ENCODE measurements at places on chromosomes 12 and 14.

GRCh38 chr14:85319101-85319500 lies 210.8 kb upstream of the FLRT2 start:
- no peak for DNase-seq

DNA sequence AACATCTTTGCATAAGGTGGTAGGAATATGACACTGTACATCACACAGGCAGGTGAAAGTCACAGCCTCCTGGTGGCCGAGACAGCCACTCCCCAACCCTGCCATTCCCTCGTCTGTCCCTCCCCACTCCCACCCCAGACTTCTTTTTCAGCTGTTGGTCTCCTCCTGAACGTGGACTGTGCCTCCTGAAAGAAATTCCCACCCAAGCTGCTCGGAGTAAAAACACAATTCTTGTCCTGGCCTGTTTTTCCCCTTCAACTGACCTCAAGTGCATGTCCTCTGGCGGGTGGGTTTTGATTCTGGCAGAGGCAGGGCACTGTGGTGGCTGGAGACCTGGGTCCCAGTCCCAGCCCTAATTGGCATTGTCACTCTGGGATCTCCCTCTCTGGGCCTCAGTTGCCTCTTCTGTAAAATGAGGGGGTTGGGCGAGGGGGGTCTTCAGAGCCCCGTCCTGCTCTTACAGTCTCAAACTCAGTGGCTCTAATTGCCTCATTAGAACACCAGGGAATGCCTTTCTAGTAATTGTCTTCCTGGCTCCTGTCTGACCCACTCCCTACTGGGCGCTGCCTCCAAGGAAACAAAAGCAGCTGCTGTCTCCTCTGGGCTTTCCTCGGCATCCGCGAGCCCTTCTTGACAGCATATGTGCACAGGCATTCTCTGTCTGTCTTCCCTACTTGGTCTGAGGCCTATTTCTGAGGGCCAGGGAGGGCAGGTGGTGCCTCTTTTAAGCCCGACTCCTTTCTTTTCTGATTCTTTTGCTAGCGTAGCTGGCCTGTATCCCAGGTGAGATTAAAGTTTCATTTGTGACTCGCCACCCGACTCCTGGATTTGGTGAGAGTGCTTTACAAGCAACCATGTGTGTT lies 186.6 kb upstream of the RMST start:
- peak; percentile 67 for DNase-seq

GRCh38 chr14:22713631-22713950 lies 52.9 kb upstream of the OXA1L start:
- no peak for DNase-seq

GRCh38 chr12:118307069-118307954 lies 65.4 kb downstream of the TAOK3 start:
- DNase-seq, result no peak

- no peak for DNase-seq
These were observed at the start of gene TESPA1 for GRCh38 chr12:54984658-54985376. Gene TESPA1, minus strand, starts transcription at chr12:54984762. Its CDS starts 10,200 bp downstream, at chr12:54974562.

DNA sequence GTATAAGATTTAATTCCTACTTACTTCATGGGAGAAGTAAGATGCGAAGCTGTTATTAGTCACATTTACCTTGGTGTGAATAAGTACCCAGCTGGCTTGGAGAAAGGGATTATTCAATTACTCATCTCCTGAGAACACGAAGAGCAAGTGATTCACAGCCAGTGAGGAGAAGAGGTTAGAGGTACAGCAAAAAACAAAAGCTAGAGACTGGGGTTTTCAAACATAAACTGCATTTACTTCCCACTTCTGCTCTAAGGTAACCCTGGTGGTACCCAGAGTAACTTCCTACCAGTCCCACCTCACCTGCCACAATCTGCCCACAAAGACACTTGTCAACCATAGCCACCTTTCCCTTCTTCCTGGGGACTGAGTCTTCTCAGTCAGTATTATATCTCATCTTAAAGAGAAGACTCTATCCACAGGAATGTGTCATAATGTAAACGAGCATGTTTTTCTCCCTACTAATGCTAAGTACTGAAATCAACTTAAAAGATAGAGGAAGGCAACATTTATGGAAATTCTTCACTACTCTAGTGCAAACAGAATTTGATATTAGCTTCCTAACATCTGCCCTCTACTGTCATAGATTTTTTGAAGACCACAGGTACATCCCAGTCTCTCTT lies 6.0 kb upstream of the IL22 start:
- no peak for DNase-seq

DNA sequence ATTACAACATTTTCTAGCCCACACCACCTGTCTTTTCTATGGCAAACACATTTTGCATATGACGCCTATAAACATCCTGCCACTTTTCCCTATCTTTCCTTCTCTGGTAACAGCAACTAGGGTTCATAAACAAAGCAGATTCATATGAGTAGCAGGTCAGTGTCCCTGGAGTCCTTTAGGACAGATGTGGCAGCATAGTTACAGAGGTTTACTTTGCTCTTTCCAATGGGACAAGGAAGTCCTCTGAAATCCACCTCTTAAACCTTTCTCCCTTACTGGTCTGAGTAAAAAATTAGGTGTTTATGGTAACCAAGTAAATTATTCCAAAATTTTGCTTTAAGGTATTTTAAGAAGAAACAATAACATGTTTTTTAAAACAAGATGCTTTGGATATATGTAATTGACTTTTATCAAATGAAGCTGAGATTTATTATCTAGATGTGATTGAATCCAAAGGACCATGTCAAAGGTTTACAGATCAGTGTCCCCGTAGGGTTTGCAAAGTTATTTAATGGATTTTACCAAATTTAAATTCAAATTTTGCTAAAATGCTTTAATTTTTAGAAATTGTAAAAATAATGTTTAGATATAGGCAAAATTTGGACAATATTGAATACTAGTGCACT lies 79.2 kb upstream of the PAWR start:
- DNase-seq, result no peak

DNA sequence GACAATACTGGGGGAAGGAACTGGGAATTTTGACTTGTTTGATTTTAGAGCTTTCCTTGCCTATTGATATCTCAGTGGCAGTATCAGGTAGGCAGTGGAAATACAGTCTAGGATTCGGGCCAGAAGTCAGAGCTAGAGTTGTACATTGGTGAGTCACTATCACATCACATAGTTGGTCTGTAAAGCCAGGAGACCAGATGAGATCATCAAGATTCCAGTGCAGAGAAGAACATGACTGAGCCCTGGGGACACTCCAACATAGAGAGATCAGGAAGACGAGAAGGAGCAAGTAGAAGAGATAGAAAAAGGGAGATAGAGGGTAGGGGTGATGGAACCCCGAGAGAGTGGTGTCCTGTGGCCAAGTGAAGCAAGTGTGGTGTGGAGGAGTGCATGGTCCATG lies 46.6 kb upstream of the NR1H4 start:
- no peak for DNase-seq

GRCh38 chr12:91744597-91744996 lies 401.0 kb downstream of the BTG1 start:
- no peak for DNase-seq

Data from NCI-H524 treated with DMSO at 0.1 percent for 48 hours (cell line).